ENCODE measurements at places on chromosomes 13 and 19.

DNA sequence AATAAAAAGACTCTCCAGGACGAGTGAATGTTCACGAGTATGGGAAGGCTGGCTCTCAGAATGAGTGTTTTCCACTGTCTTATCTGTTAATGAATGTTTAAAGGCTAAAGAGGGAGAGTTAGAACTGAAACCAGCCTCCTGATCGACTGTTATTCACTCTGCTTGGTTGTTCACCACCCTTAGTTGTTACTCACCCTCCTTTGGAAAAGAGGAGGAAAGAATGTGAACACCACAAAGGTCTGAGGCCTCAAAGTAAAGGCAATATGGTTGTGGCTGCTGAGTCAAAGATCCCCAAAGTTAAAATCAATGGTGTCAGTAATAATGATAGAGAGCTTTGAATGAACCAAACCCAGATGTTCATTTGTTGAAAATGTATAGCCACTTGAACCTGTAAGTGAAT is 1793.2 kb upstream of the PCDH20 start:
- no peak for ATAC-seq

- ATAC-seq = no peak
Measured at GRCh38 chr19:13334801-13335481, 171.3 kb downstream of the CACNA1A start.

GRCh38 chr19:15240515-15240914 is 8.3 kb upstream of the EPHX3 start:
- ATAC-seq = no peak

GRCh38 chr13:95704510-95704909 is 27.6 kb downstream of the DNAJC3 start:
- ATAC-seq = no peak

DNA sequence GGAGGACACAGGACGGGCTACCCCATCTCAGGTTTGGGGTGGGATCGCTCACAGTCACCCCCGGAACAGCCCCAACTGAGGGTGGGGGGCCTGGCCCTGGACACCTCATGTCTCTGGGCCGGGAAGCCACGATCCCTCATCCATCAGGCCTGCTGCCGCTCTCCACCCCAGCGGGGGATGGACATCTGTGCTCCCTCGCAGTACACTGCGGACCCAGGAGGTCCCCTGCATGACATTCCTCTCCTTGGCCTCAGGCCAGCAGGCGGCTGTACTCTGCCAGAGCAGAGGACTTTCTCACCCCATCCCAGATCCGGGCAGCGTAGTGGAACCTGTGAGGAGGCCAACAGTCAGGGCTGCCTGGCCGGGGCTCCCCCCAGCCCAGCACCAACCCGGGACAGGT is 15.5 kb downstream of the IRGC start:
- ATAC-seq = no peak

- ATAC-seq = peak; percentile 53
Measured at GRCh38 chr13:43879755-43880181, at the start of gene LACC1. TSS of gene LACC1 (plus strand) at chr13:43879904. CDS start at chr13:43880986, 1,082 bp downstream.

GRCh38 chr19:7799640-7800355 is 30.2 kb upstream of the EVI5L start:
- ATAC-seq = peak; percentile 51

GRCh38 chr13:106619688-106620555 is 52.0 kb upstream of the ARGLU1 start:
- peak; percentile 55 for ATAC-seq

DNA sequence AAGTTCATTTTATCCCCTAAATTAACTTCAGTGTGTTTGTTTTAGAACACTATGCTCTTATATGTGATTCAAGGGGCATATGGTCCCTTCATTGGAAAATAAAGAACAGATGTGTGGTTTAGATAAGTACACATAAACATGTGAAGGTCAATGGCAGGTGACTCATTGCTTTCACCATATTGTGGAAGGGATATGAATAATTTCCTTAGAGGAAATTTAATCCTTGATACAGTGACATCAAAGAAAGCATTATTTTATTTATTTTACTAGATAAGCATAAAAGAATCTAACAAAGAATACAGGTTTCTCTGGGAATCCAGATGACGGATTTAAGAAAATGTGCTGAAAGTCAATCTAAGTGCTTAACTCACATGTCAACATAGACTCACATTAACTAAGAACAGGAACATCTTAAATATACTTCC is 373.5 kb downstream of the KCTD12 start:
- ATAC-seq = no peak

GRCh38 chr19:58003174-58003828 is 681 bp upstream of the ZNF606 start:
- no peak for ATAC-seq

DNA sequence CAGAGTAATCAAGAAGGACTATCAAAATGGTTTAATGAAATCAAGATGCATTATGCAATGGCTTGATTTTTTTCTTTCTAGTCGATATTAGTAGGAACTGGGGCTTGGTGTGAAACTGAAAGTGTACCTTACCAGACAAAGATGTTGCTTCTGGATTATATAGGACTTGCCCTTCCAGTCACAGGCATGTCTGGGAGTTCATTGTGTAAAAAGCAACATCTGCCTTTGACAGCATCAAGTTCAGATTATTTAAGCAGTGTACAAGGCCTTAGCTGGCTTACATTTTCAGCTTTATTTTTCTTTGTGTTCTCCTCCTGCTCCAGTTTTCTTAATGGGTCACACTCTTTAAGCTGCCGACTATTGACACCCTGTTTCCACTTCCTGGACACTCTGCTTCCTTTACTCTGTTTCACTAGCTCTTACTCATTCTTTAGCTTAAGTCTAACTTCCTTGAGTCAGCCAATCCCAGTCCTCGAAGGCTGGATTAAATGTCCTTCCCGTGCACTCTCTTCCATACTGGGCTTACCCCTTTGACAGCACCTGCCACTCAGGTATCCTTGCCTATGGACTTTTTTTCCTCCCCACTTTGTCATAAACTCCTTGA is 29.4 kb upstream of the OLFM4 start:
- no peak for ATAC-seq

DNA sequence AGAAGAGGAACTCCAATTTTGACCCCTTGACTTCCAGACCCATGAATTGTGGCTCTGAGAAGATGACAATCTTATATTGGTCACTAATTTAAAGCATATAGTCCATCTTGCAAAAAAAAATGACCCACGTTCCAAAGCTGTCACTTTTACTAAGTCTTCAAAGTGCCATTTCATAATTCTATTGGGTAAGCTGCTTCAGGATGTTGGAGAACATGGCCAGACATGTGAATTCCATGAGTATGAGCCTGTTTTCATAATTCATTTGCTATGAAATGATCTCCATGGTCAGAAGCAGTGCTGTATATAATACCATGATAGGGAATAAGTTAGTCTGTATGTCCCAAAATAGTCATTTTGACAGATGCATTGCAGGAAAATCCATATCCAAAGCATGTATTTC is 1787.3 kb downstream of the SLITRK5 start:
- ATAC-seq = no peak
